NCI-H1417 (cell line): ENCODE measurements at places on chromosomes 13 and 19.

DNA sequence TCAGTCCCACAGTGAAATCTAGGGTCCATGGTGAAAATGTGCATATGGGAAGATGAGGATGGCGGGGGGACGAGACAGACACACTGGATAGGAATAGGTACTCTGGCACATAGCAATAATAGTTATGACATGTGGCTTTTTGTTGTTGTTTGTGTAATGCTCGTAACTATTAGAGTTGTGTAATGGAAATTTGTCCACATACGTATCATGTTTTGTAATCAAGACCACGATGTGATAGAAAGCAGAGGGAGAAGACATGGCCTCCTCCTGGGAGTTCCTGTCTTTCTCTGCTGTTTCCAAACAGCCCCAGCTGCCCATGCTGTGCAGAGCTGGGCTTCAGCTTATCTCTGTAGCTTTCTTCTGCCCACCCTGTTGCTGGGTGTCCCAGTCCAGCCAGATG lies 185.3 kb upstream of the TMTC4 start:
- DNase-seq = no peak

GRCh38 chr19:8196271-8196927 lies 12.8 kb upstream of the CERS4 start:
- DNase-seq = no peak

DNA sequence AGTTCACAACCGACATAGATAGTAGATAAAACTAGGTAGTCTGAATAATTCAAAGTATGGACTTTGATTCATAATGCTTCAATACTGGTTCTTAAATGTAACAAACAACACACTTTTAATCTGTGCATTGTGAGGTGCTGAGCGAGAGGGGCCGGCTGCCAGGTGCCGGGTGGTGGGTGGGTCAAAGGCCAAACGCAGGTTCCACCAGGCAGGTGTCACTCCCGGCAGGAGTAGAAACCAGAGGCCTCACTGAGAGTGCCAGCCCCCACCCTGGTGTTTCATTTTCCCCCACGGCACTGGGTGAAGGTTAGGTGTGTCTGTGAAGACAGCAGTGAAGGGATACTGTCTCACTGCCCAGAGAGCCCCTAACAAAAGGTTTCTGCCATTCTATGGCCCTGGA lies 4.2 kb upstream of the TUBGCP3 start:
- DNase-seq = no peak

- no peak for DNase-seq
Measured at GRCh38 chr13:38620876-38621275, 66.0 kb upstream of the FREM2 start.

DNA sequence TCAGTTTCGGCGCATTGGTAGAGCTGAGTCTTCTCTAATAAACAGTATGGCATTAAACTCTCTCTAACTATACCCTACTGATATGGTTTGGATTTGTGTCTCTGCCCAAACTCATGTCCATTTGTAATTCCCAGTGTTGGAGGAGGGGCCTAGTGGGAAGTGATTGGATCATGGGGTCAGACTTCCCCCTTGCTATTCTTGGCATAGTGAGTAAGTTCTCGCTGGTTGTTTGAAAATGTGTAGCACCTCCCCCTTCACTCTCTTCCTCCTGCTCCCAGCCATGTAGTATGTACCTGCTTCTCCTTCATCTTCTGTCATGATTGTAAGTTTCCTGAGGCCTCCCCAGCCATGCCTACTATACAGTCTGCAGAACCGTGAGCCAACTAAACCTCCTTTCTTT lies 682.7 kb upstream of the ARGLU1 start:
- DNase-seq = no peak

DNA sequence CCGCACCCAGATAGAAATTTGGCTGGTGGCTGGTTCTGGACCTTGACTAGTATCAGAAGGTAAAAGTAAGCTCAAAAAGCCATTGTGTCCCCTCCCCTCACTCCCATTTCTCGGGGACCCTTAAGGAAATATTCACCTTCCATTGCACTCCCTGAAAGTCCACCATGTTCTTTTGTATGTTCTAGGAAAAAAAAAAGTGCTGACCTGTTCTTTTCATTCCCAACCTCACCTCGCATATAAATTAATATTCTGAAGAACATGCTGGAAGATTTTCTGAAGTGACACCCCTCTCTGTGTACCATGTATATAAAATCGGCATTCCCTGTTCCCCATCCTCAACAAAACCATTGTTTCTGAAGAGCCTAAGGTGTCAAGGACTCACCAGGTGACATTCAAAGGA lies 43.2 kb downstream of the ZNF557 start:
- no peak for DNase-seq

DNA sequence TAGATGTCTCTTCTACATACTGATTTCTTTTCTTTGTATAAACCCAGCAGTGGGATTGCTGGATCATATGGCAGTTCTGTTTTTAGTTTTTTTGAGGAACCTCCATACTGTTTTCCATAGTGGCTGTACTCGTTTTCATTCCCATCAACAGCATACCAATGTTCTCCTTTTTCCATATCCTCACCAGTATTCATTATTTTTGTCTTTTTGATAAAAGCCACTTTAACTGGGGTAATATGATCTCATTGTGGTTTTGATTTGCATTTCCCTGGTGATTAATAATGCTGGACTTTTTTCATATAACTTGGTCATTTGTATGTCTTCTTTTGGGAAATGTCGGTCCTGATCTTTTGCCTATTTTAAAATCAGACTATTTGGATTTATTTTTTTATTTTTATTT lies 108.5 kb downstream of the PAN3 start:
- no peak for DNase-seq
